ENCODE measurements at places on chromosomes 16 and 17.

DNA sequence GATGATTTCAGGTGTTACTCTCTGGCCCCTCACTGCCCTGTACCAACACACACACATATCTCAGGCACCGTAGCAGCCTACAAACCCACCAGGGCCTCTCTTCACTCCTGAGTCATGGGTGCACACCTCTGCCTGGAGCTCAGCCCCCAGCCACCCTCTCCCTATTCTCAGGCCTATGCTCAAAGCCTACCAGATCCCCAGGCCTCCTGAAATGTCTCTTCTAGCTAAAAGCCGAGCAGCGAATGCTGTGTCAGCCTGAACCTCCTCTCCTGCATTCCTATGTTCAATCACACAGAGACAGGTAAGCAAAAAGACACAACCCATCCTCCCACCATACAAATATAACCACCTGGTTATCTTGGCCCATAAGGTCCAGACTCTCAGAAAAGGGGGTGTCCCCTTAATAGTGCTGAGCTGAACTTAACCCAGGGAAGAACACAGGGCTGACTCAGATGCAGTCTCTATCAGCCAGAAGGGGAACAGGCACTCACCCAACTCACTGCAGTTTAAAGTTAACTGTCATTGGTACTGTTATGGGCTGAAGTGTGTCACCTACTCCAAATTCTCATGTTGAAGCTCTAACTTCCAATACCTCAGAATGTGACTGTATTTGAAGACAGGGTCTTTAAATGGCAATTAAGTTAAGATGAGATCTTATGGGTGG lies 62.0 kb upstream of the TEKT3 start:
- no peak for DNase-seq

- DNase-seq = no peak
Measured at GRCh38 chr17:2172077-2172851, 117.4 kb downstream of the HIC1 start.

- no peak for DNase-seq
Measured at GRCh38 chr17:28113269-28113668, 70.8 kb downstream of the NLK start.

DNA sequence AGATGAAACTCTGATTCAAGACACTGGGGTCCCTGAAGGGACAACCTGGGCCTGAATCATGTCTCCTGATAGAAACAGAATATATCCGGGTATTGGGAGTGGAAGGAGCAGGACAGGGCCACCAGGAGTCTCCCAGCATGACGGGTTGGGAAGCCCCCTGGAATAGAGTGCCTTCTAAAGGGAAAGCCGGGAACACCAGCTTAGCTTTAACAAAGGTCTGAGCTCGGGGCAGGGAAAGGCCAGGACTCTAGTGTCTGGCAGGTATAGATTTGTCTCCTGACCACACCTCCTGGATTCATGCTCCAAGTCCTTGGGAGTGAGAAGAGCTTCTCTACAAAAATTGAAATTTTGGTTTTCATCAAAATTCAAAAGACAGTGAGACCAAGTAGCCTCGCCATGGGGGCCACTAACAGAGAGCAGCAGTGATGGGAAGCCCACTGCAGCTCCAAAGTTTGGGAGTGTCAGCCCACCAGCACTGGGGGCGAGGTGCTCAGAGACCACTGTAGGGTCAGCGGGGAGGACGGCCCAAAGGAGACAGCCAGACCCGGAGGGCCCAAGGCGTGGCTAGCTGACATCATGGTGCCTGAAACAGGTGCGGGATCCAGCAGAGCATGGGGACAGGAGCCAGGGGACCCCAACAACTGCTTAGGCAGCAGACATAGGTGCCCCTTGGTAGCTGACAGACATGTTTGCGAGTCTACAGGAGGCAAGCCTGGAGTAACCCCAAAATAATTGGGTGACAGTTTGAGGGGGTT lies 81.0 kb downstream of the C16orf78 start:
- DNase-seq = no peak

DNA sequence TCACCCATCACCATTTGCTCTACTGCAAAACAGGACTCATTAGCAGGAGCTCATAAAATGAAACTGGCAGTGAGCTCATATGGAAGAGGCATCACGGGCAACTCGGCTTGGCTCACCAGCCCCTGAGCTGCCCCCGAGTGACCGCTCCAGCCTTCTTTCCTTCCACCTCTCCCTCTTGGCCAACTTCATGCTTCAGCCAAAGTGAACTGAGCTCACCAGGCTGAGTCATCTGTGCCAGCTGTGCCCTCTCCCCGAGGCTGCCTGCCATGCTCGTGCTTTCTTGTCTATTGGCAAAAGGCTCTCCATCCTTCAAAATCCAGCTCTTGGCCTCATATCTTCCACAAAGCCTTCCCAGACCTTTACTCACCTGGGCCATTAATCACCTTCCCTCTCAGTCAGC lies 391.4 kb downstream of the WWOX start:
- no peak for DNase-seq
